ENCODE measurements at places on chromosomes 2 and 18.

- no peak for DNase-seq
These were observed 175.7 kb upstream of the TANK start for GRCh38 chr2:160984426-160985077.

GRCh38 chr2:233692648-233693047 is at the start of gene UGT1A6:
Gene UGT1A6 (plus strand): TSS chr2:233692890. CDS start chr2:233693005, 115 bp downstream.
- DNase-seq = no peak

- DNase-seq = no peak
These were observed 114.2 kb upstream of the ID2 start for GRCh38 chr2:8567469-8568260.

DNA sequence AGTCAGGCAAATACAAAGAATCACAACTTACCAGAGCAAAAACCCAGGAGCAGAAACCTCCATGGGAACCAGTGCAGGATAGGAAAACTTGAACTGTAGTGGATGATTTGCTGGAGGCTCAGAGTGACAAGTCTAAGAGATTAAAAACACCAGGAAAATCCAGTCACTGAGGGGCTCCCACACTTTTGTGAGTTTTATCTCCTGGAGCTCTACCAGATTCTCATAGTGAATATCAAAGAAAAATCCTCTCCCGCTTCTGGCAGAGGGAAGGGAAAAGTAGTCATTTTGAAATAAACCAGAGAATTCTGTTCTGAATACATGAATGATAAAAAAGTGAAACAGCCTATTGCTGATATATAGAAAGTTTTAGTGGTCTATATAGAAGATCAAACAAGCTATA is 23.1 kb downstream of the NABP1 start:
- no peak for DNase-seq

GRCh38 chr2:74099835-74100234 is 47.9 kb downstream of the BOLA3 start:
- DNase-seq = peak; percentile 37

DNA sequence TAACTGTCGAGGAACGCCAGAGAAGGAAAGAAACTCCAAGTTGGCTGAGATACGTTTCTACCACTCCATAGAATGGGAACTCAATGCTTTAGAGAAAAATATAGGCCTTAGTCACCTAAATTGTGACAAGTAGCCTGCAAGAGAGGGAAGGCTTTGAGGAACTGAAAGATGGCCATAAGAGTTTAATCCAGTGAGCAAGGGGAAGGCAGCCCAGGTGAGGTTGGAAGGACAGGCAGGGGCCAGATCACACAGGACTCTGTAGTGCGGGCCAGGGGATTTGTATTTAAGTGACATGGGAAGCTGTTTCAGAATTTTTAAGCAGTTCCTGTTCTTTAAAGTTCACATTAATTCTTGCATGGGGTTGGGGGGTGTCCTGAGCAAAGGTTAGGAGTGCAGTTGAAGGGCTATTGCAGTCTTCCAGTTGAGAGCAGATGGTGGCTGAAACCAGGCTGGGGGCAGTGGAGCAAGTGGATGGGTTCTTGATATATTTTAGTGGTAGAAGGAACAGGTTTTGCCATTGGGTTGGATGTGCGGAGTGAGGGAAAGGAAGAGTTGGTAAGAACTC is 138.9 kb upstream of the PELI1 start:
- no peak for DNase-seq
